Stimulated activated CD4-positive, alpha-beta T cell treated with anti-CD3 and anti-CD28 coated beads, Interleukin-12 subunit alpha, Interleukin-12 subunit beta, amount 100 ng/mL, for 24 hours (primary cell): ENCODE measurements at places on chromosomes 2 and 18.
A peak's percentile ranks its signal among the peaks of the same experiment; 100 is the strongest.

DNA sequence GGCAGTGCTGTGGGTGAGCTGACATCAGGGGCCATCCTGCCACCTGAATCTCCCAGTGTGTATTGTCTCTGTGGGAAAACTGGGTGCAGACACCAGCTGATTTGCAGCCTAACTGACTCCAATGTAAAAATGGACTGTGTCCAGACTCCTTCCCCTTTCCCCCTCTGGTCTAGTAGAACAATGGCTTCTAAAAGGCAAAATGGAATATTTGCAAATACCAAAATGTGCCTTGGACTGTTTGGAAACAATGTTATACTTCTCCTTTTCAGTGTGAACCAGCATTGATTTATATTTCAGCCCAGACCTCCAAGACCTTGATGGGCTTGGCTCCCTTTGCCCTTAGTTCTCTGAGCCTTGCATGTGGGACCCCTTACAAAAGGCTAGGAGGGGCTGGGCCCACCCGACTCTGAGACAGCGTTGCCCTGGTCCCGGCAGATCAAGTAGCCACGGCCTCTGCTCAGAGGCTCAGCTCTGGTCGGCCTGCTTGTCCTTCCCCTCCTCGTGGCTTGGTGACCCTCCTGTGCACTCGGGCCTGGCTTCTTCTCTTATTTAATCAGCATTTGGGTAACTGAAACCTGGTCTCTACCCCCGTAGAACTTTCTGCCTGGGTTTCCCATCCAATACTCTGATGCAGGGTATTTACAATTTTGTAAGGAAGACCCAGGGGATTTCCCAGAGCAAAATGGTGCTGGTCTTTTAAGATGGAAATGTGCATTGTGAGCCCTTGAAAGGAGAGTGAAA lies 18.0 kb upstream of the ACKR3 start:
- DNase-seq, result no peak

- DNase-seq, result peak; percentile 34
These were observed 300.1 kb upstream of the TRIB2 start for GRCh38 chr2:12416600-12416999.

DNA sequence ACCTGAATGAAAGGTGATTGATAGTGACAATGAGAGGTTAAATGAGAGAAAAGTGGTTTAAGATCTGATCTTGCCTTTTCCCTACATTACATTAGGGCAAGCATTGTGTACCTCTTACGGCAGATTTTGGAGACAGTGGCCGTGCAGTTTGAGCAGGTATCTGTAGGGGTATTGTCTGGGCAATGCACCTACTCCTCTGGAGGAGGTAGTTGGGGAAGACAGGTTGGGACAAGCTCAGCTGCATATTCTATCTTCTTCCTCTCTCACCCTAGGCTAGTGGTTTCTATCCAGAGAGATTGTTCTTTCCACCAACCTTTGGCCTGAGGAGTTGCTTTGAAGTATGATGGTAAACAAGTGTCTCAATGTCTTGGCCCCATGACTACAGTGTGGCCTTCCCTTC lies 323.2 kb downstream of the CYP26B1 start:
- DNase-seq, result no peak

DNA sequence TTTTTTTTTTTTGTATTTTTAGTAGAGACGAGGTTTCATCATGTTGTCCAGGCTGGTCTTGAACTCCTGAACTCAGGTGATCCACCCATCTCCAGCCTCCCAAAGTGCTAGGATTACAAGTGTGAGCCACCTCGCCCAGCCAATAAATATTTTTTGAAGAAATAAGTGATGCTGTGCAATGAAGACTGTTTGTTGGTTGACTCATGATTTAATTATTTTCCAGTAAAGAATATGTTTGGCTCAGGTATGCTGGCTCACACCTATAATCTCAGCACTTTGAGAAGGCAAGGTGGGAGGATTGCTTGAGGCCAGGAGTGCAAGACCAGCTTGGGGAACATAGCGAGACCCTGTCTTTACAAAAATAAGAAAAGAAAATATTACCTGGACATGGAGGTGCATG lies 41.8 kb upstream of the LPIN2 start:
- DNase-seq, result no peak

DNA sequence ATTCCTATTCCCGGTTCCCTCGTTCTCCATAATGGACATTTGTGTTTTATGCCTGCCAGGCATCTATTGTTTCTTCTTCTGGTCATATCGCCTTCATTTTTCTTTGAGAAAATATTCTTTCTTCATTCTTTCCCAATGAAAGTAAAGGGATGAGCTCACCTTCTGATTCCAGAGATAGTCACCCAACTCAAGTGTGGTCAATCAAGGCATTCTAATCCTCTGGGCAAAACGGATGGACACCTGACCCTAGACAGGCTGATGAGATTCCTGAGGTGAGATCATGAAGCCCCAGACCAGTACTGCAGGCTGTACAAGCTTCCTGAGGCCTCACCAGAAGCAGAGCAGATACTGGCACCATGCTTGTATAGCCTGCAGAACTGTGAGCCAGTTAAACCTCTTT lies 52.8 kb downstream of the GAD1 start:
- DNase-seq, result no peak

GRCh38 chr2:111534910-111535352 lies 349.1 kb downstream of the ANAPC1 start:
- DNase-seq, result no peak

DNA sequence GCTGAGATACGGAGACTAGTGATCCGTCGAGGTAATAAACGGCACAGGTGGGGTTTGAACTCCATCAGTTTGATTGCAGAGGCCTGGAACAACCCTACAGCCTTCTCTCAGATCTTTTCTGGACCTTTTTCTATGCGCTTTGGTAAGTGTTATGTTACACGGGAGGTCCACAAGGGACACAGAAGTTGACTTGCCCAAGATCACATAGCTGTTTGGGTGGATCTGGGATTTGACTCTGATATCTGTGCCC lies 1.1 kb upstream of the DNPEP start:
- no peak for DNase-seq

GRCh38 chr2:8053216-8053615 lies 628.6 kb upstream of the ID2 start:
- DNase-seq, result no peak

GRCh38 chr2:43223521-43224001 lies 2.8 kb downstream of the ZFP36L2 start:
- DNase-seq, result no peak

DNA sequence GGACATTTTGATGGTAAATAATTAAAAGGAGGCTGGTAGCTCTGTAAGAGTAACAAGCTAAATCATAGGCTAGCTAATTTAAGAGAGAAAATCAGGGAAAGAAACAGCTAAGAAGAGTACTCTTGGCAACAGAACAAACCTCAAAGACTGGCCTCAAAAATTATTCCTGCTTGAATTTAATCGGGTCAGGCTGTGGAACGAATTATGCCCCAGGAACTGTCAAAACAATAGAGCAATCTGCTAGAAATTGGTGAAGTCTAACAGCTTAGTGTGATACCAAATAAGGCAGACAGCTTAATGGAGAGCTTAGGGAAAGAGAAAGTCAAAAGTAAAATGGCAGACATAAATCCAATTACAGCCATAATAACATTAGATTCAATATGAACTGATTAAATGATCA lies 215.7 kb downstream of the MREG start:
- no peak for DNase-seq

- no peak for DNase-seq
These were observed 158.9 kb upstream of the HNRNPA3 start for GRCh38 chr2:177053716-177054115.

DNA sequence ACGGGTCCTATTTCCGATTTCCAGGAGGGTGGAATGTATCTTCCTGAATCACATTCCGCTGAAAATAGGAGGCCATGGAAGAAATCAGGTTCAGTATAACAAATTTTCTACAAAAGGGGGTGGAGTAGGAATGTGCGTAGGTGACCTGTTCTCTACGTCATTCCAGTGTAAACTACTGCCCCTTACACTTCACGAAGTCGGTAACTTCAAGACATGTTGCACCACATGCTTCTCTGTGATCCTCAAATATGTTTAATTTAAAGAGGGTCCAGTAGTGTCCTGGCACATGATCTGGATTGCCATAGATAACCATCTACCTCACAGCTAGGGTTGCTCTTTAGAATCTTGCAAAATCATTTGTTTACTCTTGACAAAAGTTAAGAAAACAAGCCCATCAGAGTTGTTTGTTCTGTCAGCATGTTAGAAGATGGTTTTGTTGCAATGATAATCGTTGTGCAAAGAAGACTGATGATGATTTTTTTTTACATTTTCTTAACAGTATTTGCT lies 7.5 kb upstream of the CPS1 start:
- no peak for DNase-seq

- DNase-seq, result no peak
These were observed 270.0 kb upstream of the RAB12 start for GRCh38 chr18:8339210-8339609.

GRCh38 chr2:187994464-187995331 lies 297.0 kb upstream of the GULP1 start:
- DNase-seq, result no peak

DNA sequence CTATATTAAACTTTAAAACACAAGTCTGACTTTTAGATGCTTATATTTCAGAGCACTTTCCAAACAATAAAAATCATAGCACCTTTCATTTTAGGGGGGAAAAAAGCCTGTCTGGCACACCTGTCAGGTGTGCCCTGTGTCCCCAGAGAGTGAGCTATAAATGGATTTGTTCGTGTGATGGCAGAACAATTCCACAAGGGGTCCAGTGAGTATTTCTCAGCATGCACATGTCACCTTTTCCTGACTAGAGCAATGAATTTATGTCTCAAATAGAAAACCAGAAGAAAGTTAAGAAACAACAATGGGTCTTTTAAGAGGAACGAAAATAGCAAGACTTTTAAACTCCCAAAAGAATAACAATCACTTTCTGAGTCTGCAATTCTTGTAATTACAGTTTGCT lies 55.9 kb downstream of the ACVR1C start:
- DNase-seq, result no peak
